ENCODE measurements at places on chromosomes 4 and X.
A peak's percentile ranks its signal among the peaks of the same experiment; 100 is the strongest.

DNA sequence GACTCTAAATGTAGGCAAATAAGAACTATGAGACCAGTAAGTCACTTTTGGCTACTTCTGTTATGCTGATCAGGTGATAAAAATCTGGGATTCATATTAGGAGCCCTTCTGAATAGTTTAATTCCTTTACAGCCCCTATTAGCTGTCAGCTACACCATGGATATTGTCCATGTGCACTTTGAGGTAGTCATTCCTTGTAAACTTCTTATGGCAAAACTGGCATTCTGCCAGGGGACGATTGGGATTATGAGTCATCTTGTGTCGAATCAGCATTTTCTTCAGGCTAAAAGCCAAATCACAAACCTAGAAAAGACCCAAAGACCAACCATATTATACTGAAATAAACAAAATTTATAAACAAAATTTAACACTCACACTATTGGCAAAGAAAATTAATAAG is 227.6 kb downstream of the PRDM5 start:
- no peak for DNase-seq

DNA sequence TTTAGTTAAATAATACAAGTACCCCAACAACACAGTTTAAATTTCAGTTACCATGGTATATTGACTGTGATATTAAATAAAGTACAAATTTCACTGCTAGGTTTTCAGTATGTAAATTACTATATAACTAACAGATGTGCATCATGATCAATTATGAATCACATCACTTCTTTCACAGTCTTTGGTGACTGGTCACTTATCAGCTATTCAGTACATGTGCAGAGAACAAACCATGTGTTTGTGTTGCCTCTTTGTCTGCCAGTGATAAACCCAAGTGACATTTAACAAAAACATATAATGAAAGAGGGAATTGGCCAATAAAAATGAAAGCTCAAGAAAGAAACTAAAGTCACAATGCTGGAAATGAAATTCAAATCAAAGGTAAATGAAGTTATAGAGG is 249.3 kb downstream of the CHIC1 start:
- no peak for DNase-seq

DNA sequence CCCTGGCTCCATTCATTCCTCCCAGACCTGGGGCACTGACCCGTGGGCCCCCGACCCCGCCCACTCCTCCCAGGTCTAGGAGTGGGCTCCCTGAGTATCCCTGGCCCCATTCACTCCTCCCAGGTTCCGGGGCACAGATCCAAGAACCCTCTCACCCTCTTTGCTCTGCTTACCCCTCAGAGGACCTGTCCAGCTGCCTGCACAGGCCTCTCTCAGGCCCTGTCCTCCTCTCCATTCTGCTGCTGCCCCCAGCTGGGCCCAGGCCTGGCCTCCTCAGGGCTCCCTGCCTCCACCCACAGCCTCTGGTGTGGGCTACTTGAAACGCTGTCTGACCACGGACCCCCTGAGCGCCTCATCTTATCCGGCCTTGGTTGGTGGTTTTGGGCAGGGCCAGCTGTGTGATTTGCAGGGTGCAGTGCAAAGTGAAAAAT is 217.7 kb upstream of the PSAPL1 start:
- peak; percentile 15 for DNase-seq

- DNase-seq: no peak
Observed at GRCh38 chr4:16066586-16067128, 17.2 kb downstream of the PROM1 start.

DNA sequence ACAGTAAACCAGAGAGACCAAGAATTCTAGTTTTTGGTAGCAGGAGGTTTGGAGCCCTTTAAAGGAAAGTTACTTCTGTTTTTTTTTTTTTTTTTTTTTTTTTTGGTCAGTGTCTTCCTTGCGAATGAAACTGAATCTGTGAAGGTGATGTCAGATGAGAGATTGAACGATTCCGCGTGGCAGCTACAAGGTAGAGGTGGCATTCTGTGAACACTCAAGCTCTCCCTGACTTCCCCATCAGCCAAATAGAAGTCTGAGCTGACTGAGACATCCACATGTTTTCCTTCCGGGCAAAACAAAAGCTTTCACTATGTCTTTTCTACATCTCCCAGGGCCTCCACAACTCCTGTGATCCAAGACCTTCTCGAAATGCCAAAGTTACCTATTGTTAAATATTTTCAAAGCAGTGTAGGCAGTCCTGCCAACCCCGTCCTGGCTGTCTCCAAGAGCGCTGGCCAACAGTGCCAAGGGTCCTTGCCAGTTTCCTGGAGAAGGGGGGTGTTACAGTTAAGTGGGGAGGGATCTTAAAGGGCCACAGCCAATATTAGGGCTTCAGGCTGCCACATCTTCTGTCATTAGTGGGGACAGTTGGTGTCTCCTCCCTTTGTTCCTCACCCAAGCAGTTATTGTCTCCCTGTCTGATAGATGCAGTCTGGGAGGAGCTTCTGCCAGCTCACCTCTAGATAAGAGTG is 102.9 kb upstream of the SLC34A2 start:
- DNase-seq: no peak

Measured in CD4-positive, alpha-beta T cell treated with Interleukin-21 for 1 hour (primary cell).